ENCODE measurements at places on chromosomes 1 and 21.

GRCh38 chr1:156496211-156496761, 4.3 kb downstream of the MEF2D start:
- DNase-seq: no peak

GRCh38 chr1:26820784-26821269, 5.7 kb upstream of the ZDHHC18 start:
- no peak for DNase-seq

- DNase-seq: no peak
Measured at GRCh38 chr1:110364221-110364620, 25.0 kb downstream of the RBM15 start.

DNA sequence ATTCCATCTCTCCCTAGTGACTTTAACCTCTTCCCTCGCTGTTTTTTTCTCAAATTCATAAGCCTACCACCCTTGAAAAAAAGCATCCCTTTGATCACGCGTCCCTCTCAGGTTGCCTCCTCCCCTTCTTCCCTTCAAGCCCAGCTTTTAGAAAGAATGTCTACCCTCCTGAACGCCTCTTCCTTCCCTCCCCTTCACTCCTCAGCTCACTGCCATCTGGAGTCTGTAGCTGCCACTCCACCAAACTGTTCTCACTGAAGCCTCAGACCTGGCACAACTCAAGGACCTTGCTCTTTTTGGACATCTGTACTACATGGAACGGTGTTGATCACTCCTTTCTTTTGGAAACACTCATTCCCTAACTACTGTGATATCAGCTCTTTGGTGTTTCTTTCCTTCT, 80.6 kb downstream of the SLC25A24 start:
- no peak for DNase-seq

DNA sequence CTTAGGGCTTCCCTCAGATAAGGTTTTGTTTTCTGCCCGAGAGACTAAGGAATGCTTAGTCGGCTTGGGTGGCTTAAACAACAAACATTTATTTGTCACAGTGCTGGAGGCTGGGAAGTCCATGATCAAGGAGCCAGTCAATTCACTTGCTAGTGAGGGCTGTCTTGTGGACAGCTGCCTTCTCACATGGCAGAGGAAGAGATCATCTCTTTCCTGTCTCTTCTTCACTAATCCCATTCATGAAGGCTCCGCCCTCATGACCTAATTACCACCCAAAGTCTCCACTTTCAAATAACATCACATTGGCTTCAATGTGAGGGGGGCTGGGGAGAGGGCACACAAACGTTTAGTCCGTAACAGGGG, 50.5 kb upstream of the IL12RB2 start:
- no peak for DNase-seq

DNA sequence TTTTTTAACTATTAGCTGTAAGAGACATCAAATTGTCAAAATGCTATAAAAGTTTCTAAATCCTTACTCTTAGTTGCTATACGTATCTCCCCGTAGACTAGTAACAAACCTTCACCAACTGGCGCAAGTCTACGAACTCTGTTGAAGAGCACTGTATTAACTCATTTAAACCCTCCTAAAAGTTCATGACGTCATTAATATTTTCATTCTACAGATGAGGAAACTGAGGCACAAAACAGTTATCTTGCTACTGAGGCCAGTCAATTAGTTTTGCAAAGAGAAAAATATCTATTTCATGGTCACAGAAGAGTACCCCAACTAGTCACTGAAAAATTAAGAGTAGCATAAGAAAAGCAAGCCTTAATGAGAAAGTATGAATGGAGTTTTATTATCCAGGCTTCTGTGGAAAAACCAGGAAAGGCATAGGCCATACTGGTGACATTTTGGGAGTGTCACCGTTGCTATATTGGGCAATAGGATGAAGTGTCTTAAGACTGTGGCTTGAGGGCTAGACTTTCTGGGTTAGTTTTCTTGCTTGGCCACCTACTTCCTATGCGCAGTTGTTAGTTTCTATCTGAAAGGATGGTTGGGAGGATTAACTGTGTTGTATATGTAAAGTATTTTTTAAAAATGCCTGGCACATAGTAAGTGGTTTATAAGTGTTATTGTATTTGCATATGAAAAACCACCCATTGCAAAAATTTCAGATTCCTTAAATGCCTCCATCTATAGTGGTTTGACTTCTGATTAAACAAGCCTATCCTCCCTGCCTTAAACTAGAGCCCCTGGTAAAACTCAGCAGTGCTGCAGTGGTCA, 52.4 kb upstream of the SYT14 start:
- no peak for DNase-seq

DNA sequence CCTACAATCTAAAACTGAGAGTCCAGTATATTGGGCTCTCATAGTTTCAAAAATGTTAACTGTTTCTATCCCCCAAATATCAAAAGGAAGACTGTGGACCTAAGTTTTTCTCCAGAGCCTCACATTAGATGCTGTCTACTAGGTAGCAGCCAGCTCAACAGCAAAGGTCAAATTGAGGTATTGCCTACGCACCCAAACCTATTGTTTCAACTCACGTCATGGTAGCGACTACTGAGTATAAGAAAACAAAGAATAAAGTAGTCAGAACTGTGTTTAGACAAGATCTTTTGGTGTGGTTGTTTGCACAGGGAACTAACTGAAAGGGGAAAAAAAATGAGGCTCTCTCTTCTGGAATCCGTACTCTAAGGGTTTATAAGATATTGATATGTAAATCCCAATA, 173.2 kb downstream of the LBR start:
- no peak for DNase-seq

DNA sequence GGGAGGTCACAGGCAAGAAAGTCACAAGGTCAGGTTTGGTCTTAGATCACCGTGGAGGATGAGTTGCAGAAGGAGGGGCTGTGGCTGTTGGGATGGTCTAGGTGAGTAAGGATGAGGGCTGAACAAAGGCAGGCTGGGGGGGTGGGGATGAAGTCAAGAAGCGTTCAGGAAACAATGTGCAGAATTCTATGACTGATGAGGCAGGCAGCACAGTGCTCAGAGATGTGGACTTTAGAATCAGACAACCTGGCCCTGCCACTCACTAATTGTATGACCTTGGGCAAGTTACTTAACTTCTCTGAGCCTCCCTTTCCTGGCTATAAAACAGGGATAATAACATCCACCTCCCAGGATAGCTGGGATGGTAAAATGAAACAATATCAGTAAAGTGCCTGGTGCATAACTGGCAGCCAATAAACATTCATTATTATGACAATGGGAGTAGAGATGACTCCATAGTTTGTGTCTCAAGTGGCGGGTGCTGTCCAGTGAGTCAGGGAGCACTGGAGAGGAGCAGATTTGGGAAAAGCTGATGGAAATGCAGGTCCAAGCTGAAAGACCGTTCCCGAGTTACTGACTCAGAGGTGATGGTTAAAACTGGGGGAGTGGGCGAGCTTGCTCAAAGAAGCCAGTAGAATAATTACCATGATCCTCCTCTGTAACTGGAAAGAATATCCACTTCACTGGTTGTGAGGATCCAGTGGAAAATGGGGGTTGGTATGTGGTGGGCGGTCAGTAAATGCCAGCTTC, 2.1 kb downstream of the TIE1 start:
- DNase-seq: no peak

GRCh38 chr1:1543706-1544099, 3.3 kb upstream of the TMEM240 start:
- no peak for DNase-seq

- DNase-seq: no peak
Measured at GRCh38 chr21:33375101-33375644, 28.0 kb upstream of the IFNGR2 start.

GRCh38 chr21:26812173-26812572, 33.0 kb downstream of the ADAMTS1 start:
- DNase-seq: no peak

- DNase-seq: no peak
Measured at GRCh38 chr1:159088546-159089183, 12.1 kb upstream of the AIM2 start.

DNA sequence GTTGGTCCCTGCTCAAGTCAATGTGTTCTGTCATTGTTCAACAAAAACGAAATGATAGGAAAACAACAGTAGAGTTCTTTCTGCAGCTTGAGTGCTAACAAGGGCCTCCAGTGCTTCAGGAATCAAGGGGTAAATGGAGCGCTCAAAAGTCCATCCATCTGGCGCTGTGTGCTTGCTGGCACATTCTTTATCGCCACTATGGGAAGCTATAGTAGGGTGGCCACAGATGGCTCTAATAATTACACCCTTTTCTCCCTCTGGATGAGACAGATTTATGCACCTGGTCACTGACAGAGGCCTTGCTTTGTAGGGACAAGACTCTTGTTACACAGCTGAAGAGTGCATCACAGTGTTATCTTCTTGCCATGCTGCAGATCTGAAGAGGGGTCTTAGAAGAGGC, 136.0 kb downstream of the GDAP2 start:
- no peak for DNase-seq

- no peak for DNase-seq
Measured at GRCh38 chr1:209157546-209158249, 425.8 kb upstream of the CAMK1G start.

GRCh38 chr1:226549094-226549936, 751 bp downstream of the STUM start:
- DNase-seq: peak; percentile 42

DNA sequence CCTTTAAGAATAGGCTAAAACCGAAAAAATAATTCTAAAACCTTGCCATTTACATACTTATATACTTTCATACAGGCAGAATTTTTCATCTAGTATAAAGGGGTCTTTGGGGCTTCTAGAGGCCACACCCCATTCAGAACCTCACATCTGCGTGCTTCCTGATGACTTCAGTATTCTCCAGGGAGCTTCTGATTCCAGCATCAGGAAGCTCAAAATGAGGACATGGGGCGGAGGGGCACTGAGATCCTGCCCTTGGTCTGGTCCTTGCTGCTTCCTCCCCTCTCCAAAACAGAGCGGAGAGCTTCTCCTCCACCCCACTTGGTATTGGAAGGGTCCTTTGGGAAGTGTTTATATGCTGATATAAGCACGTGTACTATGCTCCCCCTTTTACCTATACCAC, 13.8 kb downstream of the PAX7 start:
- DNase-seq: no peak

GRCh38 chr1:200345520-200345919, 64.3 kb downstream of the ZNF281 start:
- no peak for DNase-seq

DNA sequence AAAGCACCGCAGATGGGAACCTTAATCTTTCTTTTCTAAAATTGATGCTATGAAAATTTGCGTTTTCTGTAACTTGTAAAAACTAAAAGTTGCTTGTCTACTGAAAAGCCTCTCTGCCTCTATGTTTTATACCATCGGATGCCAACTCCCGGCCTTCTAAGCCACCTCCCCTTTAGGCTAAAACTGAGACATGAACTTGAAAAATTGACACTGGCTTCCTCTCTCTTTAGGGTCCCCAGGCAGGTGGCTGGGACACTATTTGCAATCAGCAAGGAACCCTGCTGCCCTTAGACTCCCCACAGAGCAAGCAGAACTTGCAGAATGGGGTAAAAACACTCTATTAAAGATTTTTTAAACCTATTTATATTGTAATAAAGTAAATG, 151.1 kb upstream of the CAMK1G start:
- no peak for DNase-seq

GRCh38 chr1:203534012-203534411, 40.1 kb downstream of the OPTC start:
- no peak for DNase-seq

- no peak for DNase-seq
Measured at GRCh38 chr21:44752671-44753235, 41.4 kb upstream of the TSPEAR start.

DNA sequence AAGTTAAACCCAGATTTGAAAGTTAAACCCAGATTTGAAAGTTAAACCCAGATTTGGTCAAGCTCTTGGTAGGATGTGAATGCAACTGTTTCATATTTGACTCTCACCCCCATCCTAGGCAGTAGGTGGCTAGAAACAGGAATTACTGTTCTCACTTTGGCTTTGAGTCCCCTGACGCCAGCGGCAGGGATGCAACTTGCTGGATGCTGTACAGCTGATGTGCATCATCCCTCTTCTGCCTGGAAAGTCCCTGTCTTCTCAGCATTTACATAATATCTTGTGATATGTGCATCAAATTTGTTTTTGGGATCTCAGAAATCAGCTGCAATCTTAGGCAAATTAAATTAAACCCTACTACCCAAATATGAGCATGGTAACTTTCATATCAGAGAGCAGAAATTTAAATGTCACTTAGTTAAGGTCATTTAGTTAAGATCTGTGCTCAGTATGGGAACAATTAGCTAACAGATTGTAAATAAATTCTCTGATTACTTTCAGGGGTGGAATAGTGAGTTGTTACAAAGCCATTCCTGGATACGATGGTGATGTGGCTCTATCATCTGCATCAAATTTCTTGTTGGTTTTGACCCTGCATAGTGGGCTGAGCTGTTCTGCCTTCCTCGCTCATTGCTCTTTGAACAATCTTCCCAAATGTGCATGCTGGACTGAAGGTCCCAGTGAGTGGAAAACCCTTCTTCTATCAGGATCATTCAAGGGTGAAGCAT, 6.8 kb upstream of the HAO2 start:
- DNase-seq: no peak

- no peak for DNase-seq
Measured at GRCh38 chr21:39232861-39233291, 49.6 kb upstream of the PSMG1 start.

DNA sequence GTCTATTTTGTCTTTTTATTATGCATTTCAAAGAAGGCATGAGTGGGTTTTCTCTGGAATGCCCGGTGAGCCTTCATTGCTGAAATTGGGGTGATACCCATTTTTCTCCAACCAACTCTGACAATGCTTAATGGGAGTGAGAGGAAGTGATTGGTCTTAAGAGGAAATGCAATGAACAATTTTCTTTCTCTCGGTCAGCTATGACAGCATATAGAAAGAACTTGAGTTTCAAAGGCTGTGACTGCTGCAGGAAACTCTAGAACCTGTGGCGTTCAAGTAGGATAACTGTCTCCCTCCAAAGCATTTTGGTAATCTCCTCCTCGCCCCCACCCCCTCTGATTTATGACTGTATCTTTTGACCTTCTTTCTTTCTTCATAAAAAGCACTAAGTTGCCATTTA, 155.9 kb downstream of the LYPLAL1 start:
- no peak for DNase-seq

DNA sequence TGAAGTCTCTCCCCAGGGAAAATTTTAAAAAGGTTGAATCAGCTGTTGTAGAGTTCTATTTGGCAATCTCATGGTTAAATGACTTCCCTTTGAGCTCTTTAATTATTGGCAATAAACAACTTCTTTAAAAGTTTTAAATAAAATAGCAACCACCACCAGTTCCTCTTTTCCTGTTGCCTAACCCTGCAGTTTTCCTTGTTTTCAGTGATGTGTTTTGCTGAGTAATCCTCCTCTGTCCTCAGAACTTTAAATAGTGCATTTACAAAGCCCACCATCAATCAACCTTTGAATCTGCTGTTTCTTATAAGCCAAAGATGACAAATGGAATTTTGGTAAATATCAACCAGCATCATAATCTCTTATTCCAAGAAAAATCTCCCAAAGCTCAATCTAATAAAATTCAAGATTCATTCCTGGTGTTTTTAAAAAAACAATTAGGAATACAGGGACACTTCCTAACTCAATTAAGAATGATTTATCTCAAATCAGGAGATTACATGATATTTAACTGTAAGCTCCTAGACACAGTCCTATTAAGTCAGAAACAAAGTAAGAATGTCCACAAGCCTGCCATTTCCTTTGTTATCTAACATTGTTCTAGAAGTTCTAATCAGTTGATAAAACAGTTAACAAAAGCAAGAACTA, 14.8 kb downstream of the AVPR1B start:
- DNase-seq: no peak

GRCh38 chr1:33438364-33439160, 7.7 kb upstream of the PHC2 start:
- no peak for DNase-seq

GRCh38 chr1:232722626-232723025, 82.6 kb upstream of the MAP10 start:
- DNase-seq: no peak

GRCh38 chr1:19426294-19427086, 58.8 kb downstream of the CAPZB start:
- no peak for DNase-seq

Data from activated naive CD8-positive, alpha-beta T cell treated with anti-CD3 and anti-CD28 coated beads, Interleukin-2, amount 10 ng/mL, durations not matched to agents 7 days and 5 days (primary cell).